CD8-positive, alpha-beta T cell (primary cell): ENCODE measurements at places on chromosomes 12 and 14.

DNA sequence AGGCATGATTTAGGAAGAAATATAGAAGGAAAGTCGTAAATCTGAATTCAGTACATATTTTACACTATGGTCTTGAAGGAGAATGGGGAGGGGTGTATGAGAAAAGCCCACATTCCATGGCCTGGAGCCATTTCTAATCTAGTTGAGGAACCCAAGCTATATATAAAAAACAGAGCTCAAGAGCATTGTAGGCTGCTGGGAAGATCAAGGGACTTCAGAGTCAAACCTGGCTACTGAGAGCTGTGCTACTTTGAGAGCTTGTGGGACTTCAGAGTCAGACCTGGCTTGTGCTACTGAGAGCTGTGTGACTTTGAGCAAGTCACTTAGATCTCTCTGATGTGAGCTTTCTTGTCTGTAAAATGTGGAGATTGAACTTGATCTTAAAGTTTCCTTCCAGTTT, 58.7 kb downstream of the TBK1 start:
- DNase-seq = no peak

DNA sequence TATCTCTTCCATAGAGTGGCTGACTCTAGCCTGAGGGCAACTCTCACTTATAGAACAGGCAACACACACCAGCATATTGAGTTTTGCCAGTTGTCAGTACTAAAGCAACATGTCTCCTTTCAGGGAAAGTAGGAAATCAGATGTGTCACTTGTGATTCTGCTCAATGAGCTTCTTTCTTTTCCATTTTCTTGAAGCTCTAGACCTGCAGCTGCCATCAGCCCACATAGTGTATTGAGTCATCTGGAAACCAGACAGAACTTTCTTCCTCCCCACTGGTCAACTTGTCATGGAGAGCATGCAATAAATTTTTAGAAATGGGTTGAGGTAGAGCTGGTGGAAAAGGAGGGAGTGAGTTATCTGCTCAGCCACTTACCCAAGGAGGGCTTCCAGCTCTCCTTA, 209.0 kb upstream of the PLEKHG7 start:
- DNase-seq = no peak

DNA sequence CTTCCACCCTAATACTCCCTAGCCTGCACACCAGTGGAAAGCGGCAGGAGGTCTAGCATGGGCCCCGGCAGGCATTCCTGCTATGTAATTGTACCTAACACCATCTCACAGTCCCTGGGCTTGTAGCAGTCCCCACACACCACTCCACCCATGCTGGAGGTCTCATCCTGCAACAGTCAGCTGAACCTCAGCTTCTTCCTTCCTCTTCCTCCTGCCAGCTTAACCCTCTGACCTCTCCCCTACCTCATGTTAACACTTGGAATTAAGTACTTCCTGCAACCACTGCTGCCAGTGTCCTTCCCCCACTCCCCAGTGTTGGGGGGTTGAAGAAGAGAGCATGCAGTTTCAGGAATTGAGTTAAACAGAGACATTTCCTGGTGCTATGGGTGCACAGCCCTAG, 7.6 kb downstream of the ADCY4 start:
- DNase-seq = no peak

- no peak for DNase-seq
Measured at GRCh38 chr14:73824127-73824526, 27.5 kb upstream of the PTGR2 start.

- DNase-seq = no peak
Measured at GRCh38 chr14:27384124-27384523, 786.3 kb upstream of the NOVA1 start.

- DNase-seq = no peak
Measured at GRCh38 chr14:60648249-60648933, 886 bp downstream of the SIX1 start.

GRCh38 chr14:75627406-75627805, 33.3 kb downstream of the ERG28 start:
- no peak for DNase-seq

- no peak for DNase-seq
Measured at GRCh38 chr14:34966413-34966812, 16.4 kb upstream of the SRP54 start.

DNA sequence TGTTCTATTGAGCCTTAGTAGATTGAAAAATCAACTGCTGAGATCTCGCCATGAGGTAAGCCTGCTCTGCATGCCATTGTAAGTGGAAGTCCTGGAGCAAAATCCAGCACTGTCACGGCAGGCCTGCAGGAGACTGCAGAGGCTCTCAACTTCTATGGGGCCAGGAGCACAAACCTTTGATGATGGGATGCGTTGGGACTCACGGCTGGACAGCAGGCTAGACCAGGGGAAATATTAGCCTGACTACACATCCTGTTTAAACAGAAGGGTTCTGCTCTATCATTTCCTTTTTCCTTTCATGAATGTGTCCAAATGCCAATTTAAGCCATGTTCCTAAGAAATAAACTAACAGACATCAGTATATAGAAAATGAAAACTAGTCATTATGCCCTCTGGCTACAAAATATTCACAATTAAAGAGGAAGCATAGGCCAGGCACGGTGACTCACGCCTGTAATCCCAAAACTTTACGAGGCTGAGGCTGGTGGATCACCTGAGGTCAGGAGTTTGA, 33.9 kb upstream of the RASSF8 start:
- DNase-seq = no peak

GRCh38 chr14:73287071-73287470, 49.8 kb downstream of the PAPLN start:
- DNase-seq = no peak

DNA sequence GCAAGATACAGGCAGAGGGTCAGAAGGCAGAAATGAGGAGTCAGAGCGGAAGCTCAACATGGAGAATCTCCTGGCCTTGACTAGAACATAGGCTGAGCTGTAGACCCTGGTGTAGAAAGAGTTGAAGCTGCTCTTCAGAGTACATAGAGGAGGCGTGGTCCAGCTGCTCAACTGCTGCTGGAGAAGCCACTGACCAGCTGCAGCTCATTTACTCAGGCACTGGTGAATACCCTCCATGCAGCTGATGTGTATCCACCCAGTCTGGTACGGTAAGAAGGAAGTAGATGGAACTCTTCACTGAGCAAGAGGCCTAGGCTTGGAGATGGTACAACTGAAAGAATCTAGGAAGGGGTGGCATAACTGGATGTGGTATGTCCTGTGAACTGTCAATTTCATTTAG, 148.8 kb upstream of the DHRS4 start:
- no peak for DNase-seq

DNA sequence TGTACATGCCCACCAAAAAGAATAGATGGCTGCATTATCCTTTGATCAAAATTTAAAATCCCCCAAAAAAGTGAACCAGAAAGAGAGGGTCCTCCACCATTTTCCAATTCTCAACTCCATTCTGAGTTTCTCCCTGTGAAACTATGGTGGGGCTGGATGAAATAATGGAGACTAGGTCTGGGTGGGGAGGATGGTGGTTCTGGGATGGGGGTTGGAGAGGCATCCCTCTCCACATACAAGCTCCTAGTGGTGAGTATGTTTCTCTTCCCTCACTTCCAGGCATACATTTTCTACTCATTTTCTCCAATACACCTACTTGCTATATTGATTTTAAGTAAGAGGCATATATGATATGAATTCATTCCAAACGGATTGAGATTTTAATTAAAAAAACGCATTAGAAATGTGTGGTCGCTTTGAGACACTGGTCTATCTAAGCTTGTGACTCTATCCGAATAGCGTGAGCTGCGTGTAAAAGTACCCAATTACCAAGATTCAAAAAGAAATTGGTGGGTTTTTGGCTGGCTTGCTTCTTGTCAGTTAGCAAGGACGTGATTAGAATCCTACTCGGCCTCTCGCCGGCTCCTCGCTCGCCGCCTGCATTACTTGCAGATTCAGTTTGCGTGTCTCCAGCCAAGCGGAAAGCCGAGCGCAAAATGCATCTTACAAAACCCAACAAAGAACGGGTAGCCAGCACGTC, 3.4 kb downstream of the ASCL1 start:
- no peak for DNase-seq

DNA sequence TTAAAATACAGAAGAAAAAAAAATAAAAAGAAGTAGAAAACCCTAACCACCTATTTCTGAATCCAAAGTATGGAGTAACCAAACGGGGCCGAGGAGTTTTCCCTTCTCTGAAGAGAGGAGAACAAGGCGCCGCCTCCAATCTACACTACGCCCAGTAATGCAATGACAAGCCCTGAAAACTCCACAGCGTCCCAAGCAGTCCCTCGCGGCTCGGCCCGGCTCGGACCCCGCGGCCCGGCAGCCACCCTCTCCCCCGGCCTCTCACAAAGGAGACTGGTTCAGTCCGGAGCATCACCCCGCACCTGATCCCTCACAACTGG, 371 bp downstream of the CHD8 start:
- DNase-seq = no peak

DNA sequence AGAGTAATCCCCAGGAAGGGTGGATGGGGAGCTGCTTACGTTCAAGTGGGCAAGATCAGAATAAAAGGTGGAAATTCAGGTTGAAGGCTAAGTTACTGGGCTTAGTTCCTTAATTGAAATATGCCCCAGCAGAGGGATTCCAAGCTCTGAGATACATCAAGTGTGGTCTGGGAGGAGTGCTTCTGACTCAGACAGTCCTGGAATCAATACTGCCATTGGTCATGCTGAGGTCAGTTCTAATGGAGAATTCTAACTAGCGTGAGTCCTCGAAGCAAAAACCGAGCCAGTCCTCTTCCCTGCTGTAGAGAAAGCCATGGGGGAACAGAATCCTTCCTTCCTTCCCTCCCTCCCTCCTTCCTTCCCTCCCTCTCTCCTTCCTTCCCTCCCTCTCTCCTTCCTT, 39.9 kb downstream of the NOS1 start:
- no peak for DNase-seq

DNA sequence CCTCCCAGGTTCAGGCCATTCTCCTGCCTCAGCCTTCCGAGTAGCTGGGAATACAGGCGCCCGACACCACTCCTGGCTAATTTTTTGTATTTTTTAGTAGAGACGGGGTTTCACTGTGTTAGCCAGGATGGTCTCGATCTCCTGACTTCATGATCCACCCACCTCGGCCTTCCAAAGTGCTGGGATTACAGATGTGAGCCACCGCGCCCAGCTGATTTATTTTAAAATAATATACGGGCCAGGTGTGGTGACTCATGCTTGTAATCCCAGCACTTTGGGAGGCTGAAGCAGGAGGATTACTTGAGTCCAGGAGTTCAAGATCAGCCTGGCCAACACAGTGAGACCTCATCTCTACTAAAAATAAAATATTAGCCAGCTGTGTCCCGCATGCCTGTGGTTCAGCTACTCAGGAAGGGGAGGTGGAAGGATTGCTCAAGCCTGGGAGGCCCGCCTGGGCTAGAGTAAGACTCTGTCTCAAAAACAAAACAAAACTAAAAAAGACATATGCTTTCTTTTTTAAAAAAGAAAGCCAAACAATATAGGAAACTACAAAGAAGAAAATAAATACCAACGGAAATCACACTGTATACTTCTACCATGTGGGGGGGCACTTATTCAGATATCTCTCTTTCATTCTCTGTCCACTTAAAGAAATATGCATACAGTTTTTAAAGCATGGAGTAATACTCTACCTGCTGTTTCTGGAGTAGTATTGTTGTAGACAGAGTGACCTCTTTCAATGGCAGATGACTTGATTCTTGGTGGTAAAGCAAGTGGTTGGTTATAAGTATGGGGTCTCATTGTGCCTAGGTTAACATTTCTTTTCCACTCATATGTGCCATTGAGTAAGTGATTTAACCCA, 930 bp upstream of the MIA2 start:
- no peak for DNase-seq

DNA sequence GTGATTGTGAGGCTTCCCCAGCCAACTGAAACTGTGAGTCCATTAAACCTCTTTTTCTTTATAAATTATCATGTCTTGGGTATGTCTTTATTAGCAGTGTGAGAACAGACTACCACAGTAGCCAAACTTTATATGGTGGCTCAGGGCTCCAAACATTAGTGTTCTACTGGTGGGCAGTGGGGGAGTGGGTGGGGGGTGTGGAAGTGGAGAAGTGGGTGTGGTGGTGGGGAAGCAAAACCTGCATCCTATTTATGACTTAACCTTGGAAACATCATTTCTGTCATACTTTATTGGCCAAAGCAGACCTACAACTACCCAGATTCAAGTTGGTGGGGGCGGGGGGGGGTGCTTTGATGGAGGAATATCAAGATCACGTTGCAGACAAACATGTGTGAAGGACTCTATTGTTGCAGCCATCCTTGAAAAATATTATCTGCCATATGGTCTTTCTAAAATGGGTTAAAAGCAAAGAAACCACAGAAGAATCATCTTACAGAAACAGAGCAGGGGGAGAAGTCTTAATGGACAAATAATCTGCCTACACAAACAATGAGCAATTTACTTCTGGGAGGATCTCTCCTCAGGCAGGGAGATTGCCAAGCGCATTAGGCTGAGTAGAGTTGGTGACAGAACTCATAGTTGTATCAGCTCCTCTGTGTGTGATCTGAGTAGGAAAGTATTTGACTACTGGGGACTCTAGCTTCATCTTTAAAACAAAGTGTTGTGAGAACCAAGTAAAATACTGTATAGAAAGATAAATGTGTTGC, 1.4 kb upstream of the PWP1 start:
- DNase-seq = no peak

DNA sequence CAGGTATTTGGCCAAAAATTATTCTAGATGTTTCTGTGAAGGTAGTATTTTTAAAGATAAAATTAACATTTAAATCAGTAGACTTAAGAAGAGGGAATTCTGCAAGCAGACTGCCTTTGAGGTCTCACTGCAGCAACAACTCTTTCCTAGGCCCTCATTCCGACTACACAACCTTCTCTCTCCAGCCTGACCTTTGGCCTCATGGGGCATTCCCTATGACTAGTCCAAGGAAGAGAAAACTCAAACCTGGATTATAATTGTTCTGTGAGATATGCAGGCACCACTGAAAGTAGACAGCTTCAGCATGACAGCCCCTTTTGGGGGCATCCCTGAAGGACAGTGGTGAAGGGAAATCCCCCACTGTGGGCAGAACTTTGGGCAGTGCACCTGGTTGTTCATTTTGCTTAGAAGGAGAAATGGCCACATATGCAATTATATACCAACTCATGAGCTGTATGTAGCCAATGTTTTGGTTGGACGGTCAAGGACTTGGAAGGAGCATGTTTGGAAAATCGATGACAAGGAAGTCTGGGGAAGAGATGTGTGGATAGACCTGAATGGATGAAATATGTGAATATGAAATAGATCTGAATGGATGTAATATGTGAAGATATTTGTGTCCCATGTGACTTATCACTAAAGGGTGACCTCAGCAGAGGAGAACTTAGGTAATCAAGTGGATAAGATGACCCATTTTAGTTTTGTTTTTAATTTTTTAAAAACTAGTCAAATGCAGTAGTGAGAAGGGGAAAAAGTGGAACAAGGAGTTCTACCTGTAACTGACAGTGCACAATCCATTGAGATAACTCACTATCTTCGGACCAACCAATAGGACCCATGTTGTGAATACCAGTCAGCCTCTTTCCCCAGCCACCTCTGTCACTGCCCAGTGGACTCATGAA, 233.3 kb upstream of the FOXN3 start:
- DNase-seq = no peak

DNA sequence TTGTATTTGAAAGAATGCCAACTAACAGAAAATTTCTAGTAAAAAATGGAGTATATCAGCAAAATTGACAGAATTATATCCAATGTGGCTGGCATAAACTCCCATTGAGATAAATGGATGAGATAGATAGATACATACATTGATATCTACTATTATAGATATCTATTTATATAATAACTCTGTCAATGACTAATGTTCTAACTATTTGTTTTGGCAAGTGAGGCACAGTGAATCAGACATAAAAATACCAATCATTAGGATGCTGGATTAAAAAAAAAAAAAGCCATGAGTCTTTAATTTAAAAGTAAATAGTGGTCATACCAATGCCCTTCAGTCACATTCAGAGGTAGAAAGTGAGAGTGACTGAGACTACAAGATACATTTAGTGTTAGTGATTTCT, 33.7 kb upstream of the GLIPR1 start:
- no peak for DNase-seq

GRCh38 chr14:24315807-24316596, 4.7 kb downstream of the LTB4R start:
- no peak for DNase-seq
